Pancreas (tissue), 10 donors: ENCODE measurements at places on chromosomes 6 and 20. TPM values are rescaled to one million over a fixed set of nuclear protein-coding genes. Genes with fewer than 3 reads are reported as not detected.
A peak's percentile ranks its signal among the peaks of the same experiment; 100 is the strongest.

LAMP5 gene
- total RNA-seq = 0.46 TPM

PSMA7 gene
- 56.5 TPM for total RNA-seq

UFL1 gene
- 21.2 TPM for total RNA-seq

IPCEF1 gene
- 3.2 TPM for total RNA-seq

OPRL1 gene
- total RNA-seq = 0.89 TPM

CD24 gene
- total RNA-seq = 453 TPM

TULP4 gene
- total RNA-seq = 88.8 TPM

SYCP2 gene
- 1.3 TPM for total RNA-seq

LY86 gene
- total RNA-seq = not detected

TRERF1 gene
- total RNA-seq = 1.8 TPM

SNX3 gene
- total RNA-seq = 51.5 TPM

DNA sequence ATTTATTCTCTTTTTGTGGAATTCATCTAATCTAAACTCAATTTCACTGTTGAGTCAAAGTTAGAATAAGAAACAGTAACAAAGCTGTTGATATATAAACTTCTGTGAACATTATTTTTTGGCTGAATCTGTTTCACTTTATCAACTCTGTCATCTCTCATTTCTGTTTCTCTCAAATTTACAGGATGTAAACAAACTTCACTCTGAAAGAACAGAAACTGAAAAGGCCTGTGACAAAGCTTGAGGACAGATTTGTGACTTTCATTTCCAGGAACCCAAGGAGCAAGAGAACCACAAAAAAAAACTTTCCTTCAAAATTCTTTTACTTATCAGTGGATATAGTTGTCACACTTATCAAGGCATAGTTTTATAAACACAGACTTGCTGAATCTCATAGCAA is 447.9 kb upstream of the OPRM1 start:
- DNase-seq = no peak

DNA sequence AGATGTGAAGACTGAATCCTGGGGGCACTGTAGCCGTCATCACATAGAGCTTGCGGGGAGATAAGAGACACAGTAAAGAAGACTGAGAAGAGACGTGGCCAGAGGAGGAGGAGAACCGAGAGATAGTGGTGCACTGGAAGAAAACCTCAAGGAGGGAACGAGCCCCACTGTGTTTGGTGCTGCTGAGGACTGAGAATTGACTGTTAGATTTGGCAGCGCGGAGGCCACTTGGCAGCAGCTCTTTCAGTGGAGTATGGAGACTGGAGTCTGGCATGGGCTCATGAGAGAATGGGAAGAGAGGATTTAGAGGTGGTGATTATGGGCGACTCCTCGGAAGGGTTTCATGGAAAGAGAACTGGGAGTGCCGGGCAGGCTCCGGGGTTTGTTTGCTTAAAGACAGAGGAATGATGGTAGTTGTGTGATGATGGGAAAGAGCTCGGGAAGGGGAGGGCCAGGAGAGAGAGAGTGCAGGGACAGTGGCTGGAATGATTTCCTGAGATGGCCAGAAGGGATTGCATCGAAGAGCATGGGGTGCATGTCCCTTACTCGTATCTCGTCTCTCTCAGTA is 18.0 kb downstream of the CDYL start:
- DNase-seq = no peak

GRCh38 chr6:36666826-36667591 is 11.5 kb upstream of the CDKN1A start:
- peak; percentile 82 for DNase-seq

- no peak for DNase-seq
Observed at GRCh38 chr6:140463312-140463710, 1088.9 kb upstream of the CITED2 start.

GRCh38 chr20:21048841-21049273 is 57.3 kb downstream of the LINC00237 start:
- peak; percentile 84 for DNase-seq

DNA sequence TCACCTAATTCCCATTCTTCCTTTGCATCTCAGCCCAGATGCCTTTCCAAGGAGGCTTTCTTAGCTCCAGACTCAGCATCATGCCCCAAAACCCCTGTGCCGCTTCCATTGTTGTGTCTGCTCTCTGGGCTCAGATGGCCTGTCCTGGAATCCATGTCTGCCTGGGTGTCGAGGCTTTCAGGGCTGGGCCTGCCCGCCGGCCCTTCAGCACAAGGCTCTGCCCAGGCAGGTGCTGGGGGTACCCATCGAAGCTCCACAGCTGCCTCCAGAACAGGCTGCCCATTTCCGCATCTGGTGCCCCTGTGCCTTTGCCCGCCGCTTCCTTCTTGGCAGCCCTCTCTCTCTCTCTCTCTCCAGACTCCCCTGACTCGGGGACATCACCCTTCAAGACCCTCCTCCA is 1.2 kb downstream of the CPXM1 start:
- no peak for DNase-seq

- DNase-seq = no peak
Observed at GRCh38 chr6:170405311-170405975, 98.9 kb downstream of the FAM120B start.

- no peak for DNase-seq
Observed at GRCh38 chr6:110468731-110469130, 7.7 kb downstream of the SLC22A16 start.

GRCh38 chr6:124479991-124480430 is 482.2 kb upstream of the RNF217 start:
- no peak for DNase-seq

- no peak for DNase-seq
Observed at GRCh38 chr6:122755901-122756300, 23.6 kb upstream of the FABP7 start.

- DNase-seq = no peak
Observed at GRCh38 chr6:29424575-29424974, 9.8 kb downstream of the OR12D1 start.

DNA sequence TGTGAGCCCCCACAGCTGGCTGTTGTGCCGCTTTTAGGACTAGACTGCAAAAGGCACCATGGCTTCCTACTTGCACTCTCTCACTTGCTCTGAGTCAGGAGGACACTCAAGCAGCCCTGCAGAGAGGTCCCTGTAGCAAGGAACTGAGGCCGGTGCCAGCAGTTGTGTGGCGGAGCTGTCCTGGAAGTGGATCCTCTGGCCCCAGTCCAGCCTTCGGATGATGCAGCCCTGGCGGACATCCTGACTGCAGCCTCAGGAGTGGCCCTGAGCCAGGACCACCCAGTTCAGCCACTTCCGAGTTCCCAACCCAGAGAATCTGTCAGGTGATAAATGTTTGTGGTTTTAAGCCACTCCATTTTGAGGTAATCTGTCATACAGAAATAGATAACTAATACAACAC is 17.5 kb downstream of the CTCFL start:
- DNase-seq = no peak

- peak; percentile 24 for DNase-seq
Observed at GRCh38 chr6:82385961-82386360, 22.3 kb downstream of the TPBG start.

GRCh38 chr6:15871276-15871675 is 208.4 kb upstream of the DTNBP1 start:
- no peak for DNase-seq

DNA sequence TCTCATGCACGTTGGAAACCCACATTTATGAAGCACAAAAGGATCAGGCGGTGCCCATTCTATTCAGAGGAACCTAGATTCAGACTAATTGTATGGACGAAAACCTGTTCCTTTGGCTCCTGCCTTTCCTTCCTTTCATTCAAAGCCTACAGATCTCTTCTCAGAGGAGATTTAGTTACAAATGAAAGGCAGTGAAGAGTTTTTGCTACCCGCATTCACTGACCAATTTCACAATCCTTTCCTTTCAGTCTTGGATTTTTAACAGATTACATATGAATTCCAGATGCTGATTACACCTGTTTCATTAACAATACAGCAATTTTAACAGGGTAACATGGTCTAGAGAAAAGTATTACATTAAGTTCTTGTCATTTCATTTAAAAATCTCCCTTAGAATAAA is 32.0 kb downstream of the TMEM242 start:
- DNase-seq = no peak

GRCh38 chr20:35303382-35303734 is 11.1 kb upstream of the FAM83C start:
- no peak for DNase-seq
